ENCODE measurements at places on chromosomes 5 and 9.

GRCh38 chr5:155211764-155212163 lies 198.2 kb downstream of the KIF4B start:
- DNase-seq: no peak

- no peak for DNase-seq
Observed at GRCh38 chr5:160556846-160557245, 135.2 kb downstream of the PTTG1 start.

DNA sequence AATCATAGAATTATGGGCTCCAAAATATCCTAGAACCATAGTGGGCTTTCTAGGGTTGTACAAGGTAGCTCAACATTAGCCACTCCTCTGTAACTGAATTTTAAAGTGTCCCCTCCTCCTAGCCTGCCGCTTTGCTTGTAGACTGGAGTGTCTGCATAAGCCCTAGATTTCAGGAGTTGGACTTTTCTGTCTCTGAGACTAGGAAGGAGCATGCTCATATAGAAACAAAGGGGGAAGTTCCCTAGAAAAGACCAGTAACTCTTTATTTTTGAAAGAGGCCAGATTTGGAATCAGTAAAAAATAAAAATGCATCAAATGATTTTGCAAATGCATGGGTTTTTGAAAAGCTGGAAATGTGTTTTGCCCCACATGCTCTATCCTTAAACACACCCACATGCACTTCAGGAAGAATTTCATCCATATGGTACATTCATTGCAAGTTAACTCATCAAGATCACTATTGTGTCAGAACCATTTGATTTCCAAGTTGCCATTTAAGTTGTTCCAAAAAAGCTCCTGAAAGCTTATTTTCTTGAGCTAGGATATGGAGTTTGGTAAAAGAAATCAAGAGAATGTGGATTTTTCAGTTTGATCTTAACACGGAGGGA lies 121.0 kb upstream of the NR3C1 start:
- no peak for DNase-seq

- no peak for DNase-seq
Observed at GRCh38 chr5:17265041-17265440, 47.6 kb downstream of the BASP1 start.

- DNase-seq: no peak
Observed at GRCh38 chr5:178632285-178632684, 5.4 kb upstream of the CLK4 start.

GRCh38 chr5:5494489-5495402 lies 72.3 kb downstream of the ICE1 start:
- DNase-seq: no peak

GRCh38 chr5:38527475-38527874 lies 29.0 kb downstream of the LIFR start:
- no peak for DNase-seq

Measured in BE2C (cell line).